Spinal cord (tissue), 10 donors: ENCODE measurements at places on chromosomes 11 and 22. TPM values are rescaled to one million over a fixed set of nuclear protein-coding genes. Genes with fewer than 3 reads are reported as not detected.

Gene CELSR1
- 2.9 TPM for total RNA-seq

Gene RIBC2
- 9.3 TPM for total RNA-seq

Gene CCDC116
- 0.20 TPM for total RNA-seq

DNA sequence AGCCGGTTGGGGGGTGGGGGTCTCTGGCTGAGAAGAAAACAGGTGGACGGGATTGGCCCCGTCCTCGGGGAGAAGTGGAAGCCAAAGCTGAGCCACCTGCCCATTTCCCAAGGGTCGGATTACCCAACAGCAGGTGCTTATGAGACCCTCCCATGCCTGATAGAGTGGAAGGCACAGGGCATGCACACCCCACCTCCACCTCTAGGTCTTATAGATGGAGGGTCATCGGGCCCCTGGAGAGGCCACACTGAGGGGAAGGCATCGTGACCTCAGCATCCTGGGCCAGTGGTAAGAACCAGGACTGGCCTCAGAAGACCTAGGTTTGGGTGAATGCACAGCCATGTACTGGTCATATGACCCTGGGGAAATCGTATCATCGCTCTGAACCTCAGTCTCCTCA lies 85.9 kb downstream of the BUD13 start:
- H3K27ac ChIP-seq, result no peak overlapping the region
- H3K36me3 ChIP-seq, result no peaks in the 10 kb centered on the region
- H3K4me3 ChIP-seq, result no peak overlapping the region
- H3K27me3 ChIP-seq, result no peaks in the 10 kb centered on the region
- no peak for DNase-seq

DNA sequence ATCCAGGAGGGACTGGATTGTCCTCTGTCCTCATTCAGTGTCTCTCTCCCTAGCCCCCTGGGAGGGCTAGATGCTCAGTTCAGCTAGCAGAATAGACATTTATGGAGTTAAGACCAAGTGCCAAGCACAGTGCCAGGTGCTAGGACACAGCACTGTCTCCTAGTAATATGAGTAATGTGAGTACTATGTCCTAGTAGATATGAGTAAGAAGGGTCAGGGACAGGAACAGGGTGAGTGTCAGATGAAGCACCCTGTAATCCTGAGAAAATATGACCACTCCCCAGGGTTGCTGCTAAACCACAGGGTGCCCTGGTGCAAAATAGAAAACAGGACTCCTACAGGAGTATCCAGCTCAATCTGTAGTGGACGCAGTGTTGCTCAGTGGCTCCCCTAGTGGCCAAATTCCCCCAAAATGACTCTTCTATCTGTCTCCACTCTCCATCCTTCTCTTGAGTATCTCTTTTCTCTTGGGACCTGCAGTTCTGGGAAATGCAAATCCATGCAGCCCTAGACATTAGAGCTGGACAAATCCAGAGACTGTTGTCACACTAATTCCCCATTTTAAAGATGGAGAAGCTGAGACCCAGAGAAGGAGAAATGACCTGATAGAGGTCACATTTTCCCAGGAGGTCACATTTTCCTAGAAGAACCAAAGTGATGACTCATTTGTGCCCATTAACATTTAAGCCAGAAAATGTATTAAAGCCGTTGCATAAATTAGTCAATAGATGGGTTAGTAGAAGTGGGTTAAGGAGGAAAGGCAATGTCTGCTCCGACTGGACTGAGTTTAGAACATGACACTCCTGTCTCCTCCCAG lies 214.3 kb downstream of the NXPE2 start:
- DNase-seq, result no peak
- H3K36me3 ChIP-seq, result no peaks in the 10 kb centered on the region
- no peak overlapping the region for H3K4me3 ChIP-seq
- H3K27me3 ChIP-seq, result peaks cover 7% of the 10 kb centered on the region
- no peak overlapping the region for H3K27ac ChIP-seq
- H3K4me1 ChIP-seq, result peaks cover 10% of the 10 kb centered on the region

- peak overlapping the region; percentile 20 for H3K4me3 ChIP-seq
- peaks cover 48% of the 10 kb centered on the region for H3K4me1 ChIP-seq
- H3K27ac ChIP-seq, result no peak overlapping the region
- peaks cover 59% of the 10 kb centered on the region for H3K27me3 ChIP-seq
- H3K36me3 ChIP-seq, result peaks cover 25% of the 10 kb centered on the region
Observed at GRCh38 chr11:64292460-64293254, 1.6 kb downstream of the KCNK4 start.

DNA sequence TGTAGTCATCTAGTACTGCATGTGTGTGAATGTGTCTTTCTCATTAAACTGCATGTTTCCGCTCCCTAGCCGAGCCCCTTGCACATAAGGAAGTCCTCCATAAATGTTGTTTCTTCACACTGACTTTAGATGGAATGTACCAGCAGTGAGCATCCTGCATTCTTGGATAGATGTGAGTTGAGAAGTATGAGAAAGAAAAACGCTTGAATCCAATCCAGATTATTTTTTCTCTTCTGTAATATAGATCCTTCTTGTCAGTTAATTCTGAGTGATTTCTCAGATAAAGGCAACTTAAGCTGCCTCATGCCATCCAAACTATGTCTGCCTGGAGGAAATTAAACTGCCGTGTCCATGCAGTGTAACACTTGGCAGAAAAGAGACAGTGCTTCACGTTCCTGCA lies 268.1 kb upstream of the ISX start:
- no peak overlapping the region for H3K27ac ChIP-seq
- no peak overlapping the region for H3K4me3 ChIP-seq
- no peaks in the 10 kb centered on the region for H3K27me3 ChIP-seq
- peaks cover 23% of the 10 kb centered on the region for H3K4me1 ChIP-seq
- DNase-seq, result no peak

DNA sequence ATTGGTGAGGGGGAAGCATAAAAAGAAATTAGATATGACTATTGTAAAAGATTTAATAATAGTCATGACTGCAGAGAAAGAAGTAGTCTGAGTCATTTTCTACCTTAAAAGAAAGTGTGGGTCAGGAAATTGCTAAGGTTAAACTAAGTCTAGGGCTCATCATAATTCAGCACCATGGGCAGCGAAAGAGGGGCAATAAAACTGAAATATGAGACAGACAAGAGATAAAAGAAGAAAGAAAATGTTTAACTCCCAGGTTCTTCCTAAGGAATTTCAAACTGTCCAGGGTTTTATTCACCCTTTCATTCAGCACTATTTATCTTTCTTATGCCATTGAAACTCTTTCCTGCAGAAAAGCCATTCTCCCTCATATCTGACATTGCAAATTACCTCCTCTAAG lies 114.4 kb upstream of the API5 start:
- H3K27me3 ChIP-seq, result no peaks in the 10 kb centered on the region
- no peaks in the 10 kb centered on the region for H3K4me1 ChIP-seq

- H3K4me3 ChIP-seq, result peak overlapping the region; percentile 34
- peak; percentile 62 for DNase-seq
- H3K27me3 ChIP-seq, result peaks cover 55% of the 10 kb centered on the region
Observed at GRCh38 chr22:45970705-45971407, 6.1 kb downstream of the WNT7B start.

DNA sequence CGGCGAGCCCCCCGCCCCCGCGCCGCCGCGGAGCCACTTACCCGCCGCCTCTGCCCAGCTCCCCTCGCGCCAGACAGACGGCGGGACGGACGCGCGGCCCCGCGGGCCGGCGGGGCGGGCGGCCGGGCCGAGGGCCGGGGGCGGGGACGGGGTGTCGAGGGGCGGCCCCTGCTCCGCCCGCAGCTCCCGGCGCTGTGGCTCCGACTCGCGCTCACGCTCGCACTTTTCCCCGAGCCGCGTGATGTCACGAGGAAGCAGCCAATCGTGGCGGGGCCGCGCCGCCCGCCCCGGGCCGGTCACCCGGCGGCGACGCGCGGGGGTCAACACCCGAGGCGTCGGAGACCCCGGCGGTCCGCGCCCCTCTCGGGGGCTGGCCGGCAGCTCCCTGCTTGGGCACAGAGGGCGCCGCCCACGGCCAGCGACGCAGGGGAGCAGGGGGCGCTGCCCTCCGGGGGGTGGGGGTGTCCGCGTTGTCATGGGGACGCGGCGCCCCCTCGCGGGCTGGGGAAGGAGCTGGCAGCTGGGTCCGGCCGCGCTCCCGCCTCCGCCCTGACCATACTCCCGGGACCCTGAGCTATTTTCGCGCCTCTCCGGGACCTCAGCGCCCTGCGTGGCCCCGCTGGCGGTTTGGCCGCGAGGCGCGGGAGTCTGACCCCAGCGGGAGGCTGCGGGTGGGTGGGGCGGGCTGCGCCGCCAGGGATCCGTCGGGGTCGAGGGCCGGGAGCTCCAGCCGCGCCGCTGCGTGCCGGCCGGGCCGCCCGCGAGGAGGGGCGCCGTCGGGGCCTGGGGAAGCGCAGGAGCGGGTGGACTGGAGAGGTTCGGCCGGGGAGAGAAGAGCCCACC lies at the start of gene CHRM4:
Gene CHRM4, minus strand, starts transcription at position 199 of the 843 bp plus-strand sequence. CDS start 5,219 bp downstream, outside the sequence.
- peaks cover 11% of the 10 kb centered on the region for H3K36me3 ChIP-seq
- no peak within 1 kb of the TSS for H3K27ac ChIP-seq
- H3K4me3 ChIP-seq, result peak within 1 kb of the TSS; percentile 45
- DNase-seq, result no peak
- H3K4me1 ChIP-seq, result peaks cover 52% of the 10 kb centered on the region

GRCh38 chr11:78926633-78927338 lies 352.1 kb upstream of the NARS2 start:
- H3K27me3 ChIP-seq, result no peaks in the 10 kb centered on the region
- H3K36me3 ChIP-seq, result no peaks in the 10 kb centered on the region
- no peak for DNase-seq
- no peak overlapping the region for H3K4me3 ChIP-seq
- H3K4me1 ChIP-seq, result peaks cover 2% of the 10 kb centered on the region

DNA sequence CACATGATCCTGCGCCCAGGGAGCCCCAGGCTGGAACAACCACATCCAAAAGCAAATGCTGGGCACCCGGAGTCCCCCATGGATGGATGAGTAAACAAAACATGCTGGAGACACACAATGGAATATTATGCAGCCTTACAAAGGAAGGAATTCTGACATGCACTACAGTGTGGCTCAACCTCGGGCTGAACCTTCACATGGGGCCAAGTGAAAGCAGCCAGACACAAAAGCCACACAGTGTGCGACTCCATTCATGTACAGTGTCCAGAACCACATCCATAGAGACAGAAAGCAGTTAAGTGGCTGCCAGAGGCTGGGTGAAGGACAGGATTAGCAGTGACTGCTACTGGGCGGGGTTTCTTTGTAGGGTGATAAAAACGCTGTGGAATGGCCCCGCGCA lies 10.1 kb downstream of the POLR3H start:
- DNase-seq, result no peak
- peaks cover 45% of the 10 kb centered on the region for H3K4me1 ChIP-seq
- peaks cover 72% of the 10 kb centered on the region for H3K36me3 ChIP-seq
- no peak overlapping the region for H3K4me3 ChIP-seq
- H3K27ac ChIP-seq, result no peak overlapping the region

DNA sequence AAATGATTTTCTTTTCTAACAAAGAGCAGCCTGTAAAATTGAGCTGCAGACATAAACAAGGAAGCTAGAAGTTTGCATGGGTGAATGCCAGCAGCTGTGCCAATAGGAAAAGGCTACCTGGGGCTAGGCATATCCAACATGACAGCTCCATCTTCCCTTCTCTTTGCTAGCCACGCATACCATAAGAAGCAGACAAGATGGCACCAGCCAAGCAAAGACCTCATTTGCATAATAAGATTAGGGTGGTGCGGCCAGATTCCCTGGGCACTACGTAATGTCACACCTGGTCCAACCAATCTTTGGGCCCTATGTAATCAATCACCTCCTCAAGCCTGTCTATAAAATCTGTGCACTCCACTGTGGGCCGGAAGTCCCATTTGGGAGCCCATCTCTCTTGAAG lies 108.3 kb downstream of the SWAP70 start:
- H3K27me3 ChIP-seq, result no peaks in the 10 kb centered on the region
- no peak overlapping the region for H3K27ac ChIP-seq
- H3K4me3 ChIP-seq, result no peak overlapping the region
- no peaks in the 10 kb centered on the region for H3K4me1 ChIP-seq

DNA sequence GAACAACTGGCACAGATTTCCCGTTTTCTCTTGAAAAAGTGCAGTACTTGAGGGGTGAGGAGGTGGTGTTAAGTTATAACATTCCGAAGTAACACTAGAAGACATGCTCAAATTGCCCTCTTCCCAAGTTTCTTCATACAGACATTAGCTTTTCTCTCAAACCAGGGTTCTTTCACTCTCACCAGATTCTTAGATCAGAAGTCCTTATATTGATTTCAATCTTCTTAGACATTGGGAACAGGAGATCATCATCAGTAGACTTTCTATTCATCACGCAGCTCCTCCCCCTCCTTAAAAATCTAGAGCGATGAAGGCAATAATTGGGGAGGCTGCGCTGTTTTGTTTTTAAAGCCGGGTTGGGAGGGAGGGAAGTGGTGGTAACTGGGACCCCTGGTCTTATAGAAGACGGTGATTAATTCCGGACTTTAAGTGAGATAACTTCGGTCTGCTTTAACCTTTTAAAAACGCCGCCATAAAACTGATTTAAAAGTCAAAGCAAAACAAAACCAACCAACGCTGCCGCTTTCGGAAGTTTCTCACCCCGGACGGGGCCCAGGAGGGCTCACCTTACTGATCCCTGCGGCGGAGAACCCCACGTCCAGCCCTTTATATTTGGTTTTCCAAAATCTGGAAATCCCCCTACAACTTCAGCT lies 665 bp downstream of the USP28 start:
- DNase-seq, result peak; percentile 57
- no peaks in the 10 kb centered on the region for H3K27me3 ChIP-seq

GRCh38 chr11:45931739-45932138 lies 9.3 kb downstream of the LARGE2 start:
- H3K4me1 ChIP-seq, result peaks cover 34% of the 10 kb centered on the region
- DNase-seq, result no peak
- H3K27ac ChIP-seq, result no peak overlapping the region
- peaks cover 65% of the 10 kb centered on the region for H3K36me3 ChIP-seq
- H3K27me3 ChIP-seq, result no peaks in the 10 kb centered on the region
- H3K4me3 ChIP-seq, result no peak overlapping the region

DNA sequence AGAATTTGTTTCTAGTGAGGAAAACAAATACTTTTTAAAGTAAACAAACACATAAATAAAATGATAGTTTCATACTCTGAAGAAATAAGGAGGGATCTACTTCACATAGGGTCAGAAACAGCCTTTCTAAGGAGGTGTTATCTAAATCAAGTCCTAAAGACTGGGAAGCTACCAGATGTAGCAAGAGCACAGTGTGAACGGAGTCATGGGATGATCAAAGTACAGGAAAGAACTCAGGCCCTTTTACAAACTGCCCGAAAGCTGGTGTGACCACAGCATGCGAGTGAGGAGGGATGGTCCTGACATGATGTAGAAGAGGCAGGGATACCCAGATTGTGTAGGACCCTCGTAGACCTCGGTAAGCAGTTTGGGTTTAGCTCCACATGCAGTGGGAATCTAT lies 102.8 kb downstream of the ARHGAP32 start:
- DNase-seq, result no peak
- H3K36me3 ChIP-seq, result no peaks in the 10 kb centered on the region
- no peaks in the 10 kb centered on the region for H3K27me3 ChIP-seq
- no peak overlapping the region for H3K27ac ChIP-seq

DNA sequence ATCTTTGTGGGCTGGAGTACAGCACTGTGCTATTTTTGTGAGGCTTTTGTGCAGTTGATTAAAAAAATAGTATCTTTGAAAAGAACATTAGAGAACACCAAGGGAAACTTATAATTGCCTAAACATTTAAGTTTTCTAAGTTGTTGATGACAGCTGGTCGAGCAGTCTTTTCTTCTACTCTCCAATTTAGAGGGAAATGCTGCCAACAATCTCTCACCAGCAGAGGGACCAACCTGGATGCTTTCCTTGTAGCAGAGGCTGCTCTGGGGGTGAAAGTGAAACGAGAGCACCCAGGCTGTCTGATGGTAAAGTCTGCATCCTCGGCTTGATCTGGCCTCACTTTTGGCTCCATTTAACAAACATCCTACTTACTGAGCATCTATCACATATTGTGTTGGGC lies 1286.5 kb upstream of the TENM4 start:
- no peak overlapping the region for H3K27ac ChIP-seq
- H3K4me3 ChIP-seq, result no peak overlapping the region
- H3K36me3 ChIP-seq, result no peaks in the 10 kb centered on the region
- no peaks in the 10 kb centered on the region for H3K4me1 ChIP-seq
